ENCODE measurements at places on chromosomes 7 and 10.
A peak's percentile ranks its signal among the peaks of the same experiment; 100 is the strongest.

DNA sequence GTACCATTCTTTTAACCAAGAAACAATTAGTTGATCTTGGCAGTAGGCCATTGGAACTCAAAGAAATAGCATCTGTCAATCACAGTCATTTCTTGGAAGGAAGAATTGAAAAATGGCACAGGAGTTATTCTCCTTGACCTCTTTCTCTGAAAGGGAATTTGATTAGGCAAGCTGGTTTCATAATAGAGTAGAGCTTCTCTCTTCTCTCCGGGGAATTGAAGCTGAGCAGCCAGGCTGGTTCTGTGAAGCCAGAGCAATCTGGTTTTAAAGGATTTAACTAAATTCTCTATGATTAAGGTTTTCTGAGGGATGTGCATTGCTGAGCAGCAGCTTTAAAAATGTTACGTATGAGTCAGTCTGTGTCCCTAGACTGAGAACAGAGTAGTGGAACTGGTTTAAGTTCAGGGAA, 70.2 kb downstream of the AHCYL2 start:
- no peak overlapping the region for H3K4me3 ChIP-seq
- no peak overlapping the region for H3K27ac ChIP-seq
- no peak for DNase-seq
- no peaks in the 10 kb centered on the region for H3K36me3 ChIP-seq

DNA sequence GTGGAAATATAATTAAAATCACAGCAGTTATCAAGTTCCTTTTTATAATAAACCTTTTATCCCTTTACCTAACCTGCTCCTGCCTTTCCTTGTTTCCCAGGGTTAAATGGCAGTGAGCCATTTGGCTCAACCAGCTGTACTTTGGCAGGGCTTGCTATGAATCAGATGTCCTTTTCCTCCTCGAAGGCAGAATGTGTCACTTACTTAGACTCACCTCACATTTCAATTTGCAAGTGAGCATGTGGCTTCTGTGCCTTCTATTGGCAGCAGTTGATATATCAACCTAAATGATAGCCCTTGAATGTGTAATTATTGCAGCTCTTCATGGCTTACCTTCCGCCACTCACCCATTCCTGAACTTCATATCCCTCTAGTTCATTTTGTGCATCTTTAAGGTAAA, 301.7 kb downstream of the CSTF2T start:
- peaks cover 5% of the 10 kb centered on the region for H3K27me3 ChIP-seq
- H3K4me3 ChIP-seq = no peak overlapping the region
- no peak for DNase-seq
- H3K4me1 ChIP-seq = no peaks in the 10 kb centered on the region

DNA sequence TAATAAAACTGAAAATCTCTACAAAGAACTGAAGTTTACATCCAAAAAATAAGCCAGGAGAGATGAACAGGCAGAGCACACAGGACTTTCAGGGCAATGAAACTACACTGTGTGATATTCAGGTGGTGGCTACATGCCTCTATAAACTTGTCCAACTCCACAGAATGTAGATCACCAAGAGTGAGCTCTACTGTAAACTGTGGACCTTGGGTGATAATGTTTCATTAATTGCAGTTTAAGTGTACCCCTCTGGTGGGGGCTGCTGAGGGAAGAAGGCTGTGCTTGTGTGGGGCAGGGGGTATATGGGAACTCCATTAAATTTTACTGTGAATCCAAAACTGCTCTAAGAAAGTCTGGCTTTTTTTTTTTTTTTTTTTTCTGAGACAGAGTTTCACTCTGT, 22.7 kb downstream of the YWHAG start:
- peak overlapping the region; percentile 41 for H3K27ac ChIP-seq
- peaks cover 16% of the 10 kb centered on the region for H3K36me3 ChIP-seq
- no peak overlapping the region for H3K4me3 ChIP-seq
- peaks cover 4% of the 10 kb centered on the region for H3K27me3 ChIP-seq
- no peak for DNase-seq
- H3K4me1 ChIP-seq = peaks cover 24% of the 10 kb centered on the region

GRCh38 chr7:3897430-3898372, 596.6 kb downstream of the SDK1 start:
- no peaks in the 10 kb centered on the region for H3K36me3 ChIP-seq
- no peak overlapping the region for H3K4me3 ChIP-seq
- H3K27me3 ChIP-seq = no peaks in the 10 kb centered on the region
- no peak overlapping the region for H3K27ac ChIP-seq
- H3K4me1 ChIP-seq = peaks cover 11% of the 10 kb centered on the region
- DNase-seq = peak; percentile 9

DNA sequence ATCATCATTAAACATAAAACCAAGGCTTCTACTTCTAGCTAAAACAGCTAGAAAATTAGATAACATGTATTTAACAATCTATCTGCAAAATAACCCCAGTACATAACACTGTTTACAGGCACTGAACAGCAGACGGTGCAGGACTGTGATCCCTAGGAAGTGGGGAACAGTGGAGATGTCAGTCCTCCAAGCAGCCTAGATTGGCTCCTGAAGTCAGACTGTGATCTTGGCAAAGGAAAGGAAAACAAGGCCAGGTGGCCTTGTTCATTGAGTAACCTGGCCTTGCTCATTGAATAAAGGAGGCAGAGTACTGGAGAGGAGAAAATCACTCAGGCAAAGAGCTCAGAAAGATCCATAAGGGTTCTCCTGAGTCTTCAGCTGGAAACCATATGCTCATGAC, 77.7 kb upstream of the DIP2C start:
- H3K4me1 ChIP-seq = no peaks in the 10 kb centered on the region
- H3K4me3 ChIP-seq = no peak overlapping the region
- no peak for DNase-seq
